ENCODE measurements at places on chromosomes 2 and 18. TPM values are rescaled to one million over a fixed set of nuclear protein-coding genes. Genes with fewer than 3 reads are reported as not detected.

DNA sequence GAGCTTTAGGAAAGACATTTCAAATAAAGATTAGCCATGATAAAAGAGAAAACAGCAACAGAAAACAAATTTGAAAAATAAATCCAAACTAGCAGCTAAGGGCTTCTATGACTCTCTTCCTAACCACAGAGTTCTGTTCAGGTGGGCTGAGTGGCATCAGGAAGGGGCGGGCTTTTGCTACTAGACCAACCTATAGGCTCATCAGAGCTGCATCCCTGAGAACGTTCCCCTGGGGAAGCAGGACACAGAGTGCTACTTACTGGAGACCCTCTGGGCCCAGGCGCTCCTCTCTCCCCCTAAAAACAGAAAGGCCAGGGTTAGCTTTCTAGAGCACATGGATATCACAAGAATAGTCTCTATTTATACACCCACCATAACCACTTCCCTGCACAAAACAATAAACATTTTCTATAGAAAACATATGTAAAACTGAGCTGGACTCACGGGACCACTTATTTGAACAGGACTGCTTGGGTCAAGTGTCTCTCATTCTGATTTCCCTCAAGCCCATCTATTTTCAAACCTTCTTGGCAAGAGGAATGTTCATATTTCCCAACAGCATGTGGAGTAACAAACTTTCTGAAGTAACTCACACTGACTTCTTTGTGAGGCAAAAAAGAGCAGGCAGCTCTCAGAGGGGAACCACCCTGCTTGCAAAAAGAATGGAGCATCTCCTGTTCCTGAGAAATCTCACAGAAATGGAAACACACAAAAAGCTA, 78.9 kb upstream of the LMAN1 start:
- DNase-seq = no peak

GRCh38 chr2:145736871-145737270, 1217.0 kb upstream of the ZEB2 start:
- DNase-seq = no peak

DNA sequence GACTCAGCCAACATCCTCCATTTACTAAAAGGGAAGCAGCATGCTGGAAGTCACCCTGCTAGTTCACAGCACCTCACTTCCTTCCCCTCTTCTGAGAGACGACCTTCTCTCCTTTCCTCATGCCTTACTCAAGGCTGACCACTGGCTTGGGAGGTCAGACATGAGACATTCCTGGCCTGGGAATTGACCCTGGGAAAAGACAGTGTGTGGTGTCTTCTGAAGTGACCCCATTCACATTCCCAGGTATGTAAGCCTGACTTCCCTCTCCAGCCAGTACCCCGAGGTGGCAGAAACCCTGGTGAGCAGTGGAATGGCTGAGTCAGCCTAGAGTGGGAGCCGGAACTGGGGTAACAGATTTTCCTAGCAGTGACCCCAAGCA, 92.4 kb downstream of the PLB1 start:
- no peak for DNase-seq

- peak; percentile 64 for DNase-seq
These were observed 3.0 kb downstream of the CNNM4 start for GRCh38 chr2:96763511-96764252.

DNA sequence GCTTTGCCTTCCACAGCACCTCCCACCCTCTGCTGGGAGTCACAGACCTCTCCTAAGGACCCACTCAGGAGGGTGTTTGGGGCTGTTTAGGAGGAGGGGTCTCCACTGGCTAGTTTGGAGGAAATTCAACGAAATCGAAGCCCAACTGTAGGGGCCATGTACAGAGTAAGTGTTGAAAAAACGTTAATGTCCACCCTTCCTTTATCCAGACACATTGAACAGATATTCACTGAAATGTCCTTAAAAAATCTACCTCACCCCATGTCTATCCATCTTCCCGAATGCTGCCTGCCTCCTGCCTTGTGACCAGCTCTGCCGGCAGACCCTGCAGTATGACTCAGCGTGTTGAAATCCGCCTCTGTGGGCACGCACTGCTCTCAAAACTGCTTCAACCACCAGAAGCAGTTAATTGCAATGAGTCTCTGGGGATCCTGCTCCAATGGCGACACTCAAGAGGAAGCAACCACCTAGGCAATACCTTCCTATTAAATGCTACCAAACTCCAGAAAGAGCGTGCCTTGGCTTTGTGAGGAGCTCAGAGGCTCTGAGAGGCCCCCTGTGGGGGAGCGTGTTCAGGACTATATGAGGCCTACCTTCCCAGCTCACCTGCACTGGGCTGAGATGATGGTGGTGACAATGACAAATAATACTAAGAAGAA, 61.4 kb upstream of the RTN4 start:
- peak; percentile 48 for DNase-seq

DNA sequence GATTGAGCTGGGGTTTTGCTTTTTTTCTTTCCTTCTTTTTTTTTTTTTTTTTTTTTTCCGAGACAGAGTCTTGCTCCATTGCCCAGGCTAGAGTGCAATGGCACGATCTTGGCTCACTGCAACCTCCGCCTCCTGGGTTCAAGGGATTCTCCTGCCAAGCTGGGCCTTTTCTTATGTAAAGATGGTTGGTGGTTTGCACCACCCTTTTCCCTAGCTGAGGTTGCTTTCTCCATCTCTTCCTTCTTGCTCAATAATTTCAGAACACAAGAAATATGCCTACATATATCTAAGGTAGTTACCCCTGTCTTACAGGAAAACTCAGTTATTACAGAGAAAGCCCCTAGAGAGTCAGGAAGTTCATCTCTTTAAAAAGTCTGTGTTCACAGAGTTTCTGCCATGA, 7.0 kb downstream of the TTC39C start:
- DNase-seq = no peak

DNA sequence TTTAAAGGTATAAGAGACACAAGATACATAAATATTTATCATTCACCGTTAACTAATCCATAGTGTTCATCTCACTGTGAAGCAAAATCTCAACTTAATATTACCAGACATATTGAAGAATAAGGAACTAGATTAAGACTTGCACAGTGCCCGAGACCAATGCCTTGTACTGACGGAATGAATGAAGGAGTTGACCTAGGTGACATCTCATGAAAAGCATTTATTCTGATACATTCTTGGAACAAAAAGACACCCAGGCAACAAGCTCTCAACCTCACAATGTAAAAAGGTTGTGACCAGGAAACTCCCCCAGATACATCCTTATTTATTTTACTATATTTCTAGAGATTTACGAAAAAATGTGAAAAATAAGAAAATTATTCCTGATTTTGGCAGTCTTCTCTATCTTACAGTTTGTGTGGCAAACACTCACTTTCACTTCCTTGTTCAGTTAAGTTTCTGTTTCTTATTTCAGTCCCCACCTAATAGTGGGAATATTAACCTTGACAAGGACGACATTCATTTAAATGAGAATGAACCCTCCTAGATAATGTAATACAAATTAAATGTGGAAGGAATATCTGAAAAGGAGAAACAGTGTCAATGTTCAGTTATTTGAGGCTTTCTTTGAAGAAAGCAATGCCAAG, 28.4 kb downstream of the M1AP start:
- DNase-seq = peak; percentile 15

CFC1 gene
- not detected for total RNA-seq

TRABD2A gene
- total RNA-seq = 0.58 TPM

SPP2 gene
- total RNA-seq = not detected

C2orf80 gene
- not detected for total RNA-seq

Data from stomach (tissue), 19 donors.